ENCODE measurements at places on chromosomes 7 and 10.

DNA sequence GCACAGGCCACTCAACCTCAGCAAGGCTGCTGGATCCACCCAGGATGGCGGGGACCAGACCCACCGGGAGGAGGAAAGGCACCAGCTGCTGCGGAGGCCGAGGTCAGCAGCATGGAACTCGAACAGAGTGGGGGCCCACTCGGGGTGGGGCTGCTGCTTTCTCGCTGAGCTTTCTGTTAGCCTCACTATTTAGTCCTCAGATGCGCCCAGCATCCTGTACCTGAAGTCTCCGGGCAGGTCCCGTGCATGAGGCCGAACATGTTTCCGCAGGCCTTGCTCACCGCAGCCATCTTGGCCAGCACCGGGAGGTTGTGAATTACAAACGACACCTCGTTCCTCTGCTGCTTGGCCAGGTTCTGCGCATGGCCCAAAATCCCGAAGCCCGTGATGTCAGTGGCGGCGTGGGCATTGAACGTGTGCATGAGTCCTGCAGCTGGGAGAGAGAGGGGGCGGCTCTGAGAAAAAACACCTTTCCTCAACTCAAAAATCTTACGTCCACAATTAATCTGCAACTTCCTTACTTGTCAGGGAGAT is 22.8 kb upstream of the PHYH start:
- DNase-seq, result no peak

DNA sequence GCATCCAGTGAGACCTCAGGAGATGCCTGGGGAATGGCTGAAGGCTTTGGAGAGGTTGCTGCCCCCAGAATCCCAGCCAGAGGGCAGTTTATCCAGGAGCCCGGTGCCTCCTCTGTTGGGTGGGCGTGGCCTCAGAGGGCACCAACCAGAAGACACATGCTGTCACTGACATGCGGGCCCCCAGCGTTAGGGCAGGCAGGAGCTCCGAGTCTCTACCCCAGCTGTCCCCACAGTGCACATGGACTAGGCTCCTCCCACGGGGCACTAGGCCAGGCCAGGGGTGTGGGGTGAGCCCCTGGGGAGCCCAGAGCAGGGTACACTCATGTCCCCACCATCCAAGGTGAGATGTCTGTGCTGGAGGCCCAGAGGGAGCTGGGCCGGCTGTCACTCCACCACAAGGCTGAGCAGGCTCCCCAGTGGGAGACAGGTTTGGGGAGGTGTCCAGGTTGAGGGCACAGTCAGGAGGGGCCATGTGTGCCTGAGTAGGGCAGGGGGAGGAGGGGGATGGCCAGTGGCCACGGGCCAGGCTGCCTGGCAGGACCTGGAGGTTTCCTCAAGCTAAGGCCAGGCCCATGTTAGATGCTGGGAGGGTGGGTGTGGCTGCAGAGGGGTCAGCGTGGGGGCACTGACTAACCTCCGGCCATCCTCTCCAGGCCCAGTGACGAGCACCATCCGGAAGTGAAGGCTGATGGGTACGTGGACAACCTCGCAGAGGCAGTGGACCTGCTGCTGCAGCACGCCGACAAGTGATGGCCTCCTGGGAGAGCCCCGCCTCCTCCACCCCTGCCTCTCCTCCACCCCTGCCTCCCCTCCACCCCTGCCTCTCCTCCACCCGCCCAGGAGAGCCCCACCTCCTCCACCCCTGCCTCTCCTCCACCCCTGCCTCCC is 131.3 kb downstream of the FAM53B start:
- DNase-seq, result no peak

DNA sequence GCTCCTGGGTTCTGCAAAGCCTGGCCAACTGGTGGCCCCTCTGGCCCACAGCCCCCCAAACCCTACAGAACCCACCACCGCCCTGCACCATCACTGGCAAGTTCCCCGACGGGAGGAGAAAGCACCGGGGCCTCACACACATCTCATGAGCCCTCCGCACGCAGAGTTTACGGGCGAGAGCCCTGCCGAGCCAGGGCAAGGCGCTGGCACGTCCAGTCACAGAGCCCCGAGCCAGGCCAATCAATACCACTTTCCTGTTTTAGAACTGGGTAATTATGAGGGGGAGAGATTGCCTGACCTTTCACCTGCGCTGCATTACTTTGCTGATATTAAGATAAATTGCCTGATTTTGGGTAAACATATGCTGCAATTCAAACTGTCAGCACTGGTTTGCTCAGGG is 113.3 kb downstream of the EBF3 start:
- DNase-seq, result no peak

- no peak for DNase-seq
Observed at GRCh38 chr7:47866120-47866519, 82.1 kb downstream of the PKD1L1 start.

- no peak for DNase-seq
Observed at GRCh38 chr10:52609626-52610240, 162.9 kb downstream of the MBL2 start.

DNA sequence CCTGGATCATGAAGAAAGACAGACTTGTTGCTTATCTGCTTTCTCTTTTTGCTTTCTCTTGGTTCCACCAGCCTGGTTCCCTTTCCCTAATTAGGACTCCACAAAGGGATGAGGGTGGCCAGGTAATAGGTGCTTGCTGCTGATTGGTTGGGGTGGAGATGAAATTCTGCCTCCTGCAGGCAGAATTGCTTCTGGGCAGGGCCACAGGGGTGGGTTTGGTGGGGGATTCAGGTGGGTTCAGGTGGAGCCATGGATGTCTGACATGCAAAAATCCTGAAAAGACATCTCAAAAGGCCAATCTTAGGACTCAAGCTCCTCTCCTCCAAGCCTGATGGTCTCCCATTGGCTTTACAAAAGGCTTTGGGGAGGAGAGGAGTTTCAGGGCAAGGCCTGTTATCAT is 25.4 kb upstream of the ACHE start:
- DNase-seq, result no peak

GRCh38 chr10:88582411-88582805 is 710 bp downstream of the RNLS start:
- DNase-seq, result no peak

DNA sequence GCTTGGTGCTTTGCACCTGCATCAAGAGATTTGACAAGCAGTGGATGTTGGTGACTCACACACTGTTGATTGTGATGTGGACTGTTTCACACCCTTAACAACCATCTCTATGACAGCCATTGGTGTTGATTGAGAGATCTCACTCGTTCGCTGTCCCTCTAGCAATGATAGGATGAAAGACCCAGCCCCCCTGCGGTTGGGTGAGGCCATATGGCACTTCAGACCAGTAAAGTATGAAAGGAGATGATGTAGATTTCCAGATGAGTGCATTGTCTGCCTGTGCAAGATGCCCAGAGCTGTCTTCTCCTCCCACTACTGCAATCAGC is 138.7 kb upstream of the PRR15 start:
- no peak for DNase-seq

DNA sequence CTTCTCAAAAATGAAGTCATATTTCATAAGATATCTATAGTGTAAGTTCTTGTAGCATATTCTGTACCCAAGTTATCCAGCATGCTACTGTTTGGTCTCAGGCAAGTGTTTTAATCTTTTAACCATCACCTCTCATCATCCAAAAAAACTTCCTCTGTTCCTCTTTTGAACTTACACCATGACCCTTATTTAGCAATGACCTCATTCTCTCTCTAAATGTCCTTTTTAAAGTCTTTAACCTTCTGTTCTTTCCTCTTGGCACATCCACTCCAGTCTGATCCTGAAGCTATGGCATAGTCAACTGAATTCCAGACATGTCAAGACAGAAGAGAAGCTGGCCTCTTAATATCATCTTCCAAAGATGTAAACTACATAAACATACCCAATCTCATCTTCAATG is 26.2 kb downstream of the PPP3CB start:
- DNase-seq, result no peak

- no peak for DNase-seq
Observed at GRCh38 chr10:120689777-120690529, 161.2 kb upstream of the WDR11 start.

- DNase-seq, result no peak
Observed at GRCh38 chr10:114412907-114413797, 8.8 kb upstream of the AFAP1L2 start.

- DNase-seq, result no peak
Observed at GRCh38 chr10:36712695-36713094, 412.7 kb upstream of the ANKRD30A start.

DNA sequence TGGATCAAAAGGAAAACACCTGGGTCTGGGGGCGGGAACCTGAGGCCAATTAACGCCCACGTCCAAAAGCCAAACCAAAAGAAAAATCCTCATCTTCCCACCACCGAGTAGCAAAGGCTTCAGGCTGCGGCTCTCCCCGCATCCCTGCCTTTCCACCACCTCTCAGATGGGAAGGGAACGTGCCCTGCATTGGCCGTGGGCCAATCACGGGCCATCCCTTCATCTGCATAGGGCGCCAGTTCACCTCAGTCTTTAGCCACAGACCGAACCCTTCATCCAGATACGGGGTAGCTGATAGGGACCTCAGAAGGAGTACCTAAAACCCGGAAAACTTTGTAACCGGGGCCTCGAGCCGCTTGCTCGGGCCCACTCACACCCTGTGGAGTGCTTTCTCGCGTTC is 626 bp downstream of the PRPF18 start:
- peak; percentile 11 for DNase-seq

GRCh38 chr10:75165684-75166622 is 44.6 kb upstream of the VDAC2 start:
- no peak for DNase-seq

GRCh38 chr7:19290968-19291367 is 145.7 kb upstream of the FERD3L start:
- DNase-seq, result no peak

DNA sequence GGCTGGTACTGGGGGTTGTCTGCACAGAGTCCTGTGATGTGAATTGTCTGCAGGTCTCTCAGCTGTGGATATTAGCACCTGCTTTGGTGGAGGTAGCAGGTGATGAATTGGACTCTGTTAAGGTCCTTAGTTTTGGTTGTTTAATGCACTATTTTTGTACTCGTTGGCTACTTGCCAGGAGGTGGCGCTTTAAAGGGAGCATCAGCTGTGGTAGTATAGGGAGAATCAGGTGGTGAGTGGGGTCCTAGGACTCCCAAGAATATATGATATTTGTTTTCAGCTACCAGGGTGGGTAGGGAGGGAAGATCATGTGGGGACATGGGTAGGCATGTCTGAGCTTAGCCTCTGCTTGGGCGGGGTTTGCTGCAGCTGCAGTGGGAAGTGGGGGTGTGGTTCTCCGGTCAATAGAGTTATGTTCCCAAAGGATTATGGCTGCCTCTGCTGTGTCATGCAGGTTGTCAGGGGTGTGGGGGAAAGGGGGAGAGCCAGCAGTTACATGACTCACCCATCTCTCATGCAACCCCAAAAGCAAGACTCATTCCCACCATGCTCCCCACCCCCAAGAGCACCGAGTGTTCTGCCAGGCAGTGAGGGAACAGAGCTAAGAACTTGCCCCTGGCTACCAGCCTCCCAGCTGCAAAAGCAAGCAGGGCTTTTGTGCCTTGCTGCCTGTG is 53.7 kb upstream of the ZNF273 start:
- no peak for DNase-seq

- DNase-seq, result no peak
Observed at GRCh38 chr7:128781851-128782250, 6.3 kb upstream of the OPN1SW start.

DNA sequence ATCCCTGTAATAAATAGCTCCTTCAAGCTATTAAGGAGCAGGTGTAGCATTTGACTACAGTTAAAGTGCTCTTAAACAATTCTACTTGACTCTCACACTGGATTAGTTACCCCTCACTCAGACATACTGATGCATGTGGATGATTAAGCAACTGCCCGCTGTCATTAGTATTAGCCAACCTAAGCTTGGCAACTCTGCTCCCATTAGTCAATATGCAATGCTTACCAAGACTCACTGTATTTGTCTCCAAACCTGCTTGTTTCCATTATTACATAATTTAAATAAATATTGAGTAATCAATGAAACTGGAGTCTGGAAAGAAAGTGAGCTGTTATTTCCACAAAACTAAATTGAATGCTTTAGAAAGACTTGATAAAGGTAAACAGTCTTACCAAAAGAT is 144.0 kb upstream of the ASAH2 start:
- DNase-seq, result no peak

DNA sequence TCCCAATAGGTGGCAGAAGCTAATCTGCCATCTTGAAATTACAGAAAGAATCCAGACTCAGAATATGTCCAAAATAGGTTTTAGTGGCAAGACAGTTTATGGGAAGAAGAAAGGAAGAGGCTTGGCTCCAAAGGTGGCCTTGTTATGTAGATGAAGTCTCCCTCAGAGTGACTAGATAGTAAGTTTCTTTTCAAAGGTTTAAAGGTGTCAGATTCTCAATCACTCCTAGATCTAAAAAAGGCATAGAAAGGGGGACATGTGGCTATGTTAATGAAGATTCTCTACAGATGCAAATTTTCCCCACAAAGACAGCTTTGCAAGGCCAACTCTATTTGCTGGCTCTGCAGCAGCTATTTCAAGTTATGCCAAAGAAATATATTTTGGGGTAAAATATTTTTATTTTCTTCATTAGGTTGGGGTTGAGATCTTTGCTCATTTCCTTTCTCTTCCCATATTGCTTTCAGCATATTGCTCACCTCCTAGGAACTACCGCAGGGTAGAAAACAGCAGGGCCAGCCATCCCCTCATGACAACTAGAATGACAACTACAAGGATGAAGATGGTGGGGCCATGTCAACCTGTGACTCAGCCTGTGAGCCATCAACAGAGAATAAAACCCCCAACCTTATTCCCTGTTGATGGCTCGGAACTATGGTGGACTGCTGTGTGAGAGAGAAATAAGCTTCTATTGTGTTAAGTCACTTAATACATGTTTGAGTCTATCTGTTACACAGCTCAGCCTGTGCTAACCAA is 274.0 kb upstream of the GALNT17 start:
- DNase-seq, result no peak

- no peak for DNase-seq
Observed at GRCh38 chr10:60893231-60893630, 50.8 kb downstream of the RHOBTB1 start.

DNA sequence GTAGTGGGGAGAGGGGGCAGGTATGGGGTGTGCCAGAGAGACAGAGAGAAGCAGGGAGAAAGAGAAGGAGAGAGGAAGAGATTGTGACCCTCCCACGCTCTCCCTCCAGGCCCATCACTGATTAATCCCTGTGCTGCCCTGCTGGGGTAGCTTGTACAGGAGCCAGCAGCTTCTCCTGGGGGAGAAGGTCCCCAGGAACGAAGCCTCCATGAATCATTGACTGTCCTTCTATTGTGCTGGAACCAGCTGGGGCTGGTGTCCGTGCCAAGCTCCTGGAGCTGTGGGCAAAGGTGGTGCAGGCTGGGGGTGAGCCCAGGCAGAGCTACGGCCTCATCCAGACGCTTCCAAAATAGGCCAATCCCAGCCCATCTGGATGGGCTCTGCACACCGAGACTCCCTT is 20.9 kb downstream of the AQP1 start:
- DNase-seq, result no peak
